ENCODE measurements at places on chromosomes 6 and 20. TPM values are rescaled to one million over a fixed set of nuclear protein-coding genes. Genes with fewer than 3 reads are reported as not detected.

TBP gene
- total RNA-seq, result 15.5 TPM

MACROD2 gene
- 0.51 TPM for total RNA-seq

TULP1 gene
- total RNA-seq, result not detected

SAMD5 gene
- 1.5 TPM for total RNA-seq

FKBP5 gene
- 16.5 TPM for total RNA-seq

KCNK5 gene
- total RNA-seq, result 2.8 TPM

TGM3 gene
- total RNA-seq, result not detected

LPA gene
- not detected for total RNA-seq

FOXC1 gene
- 18.6 TPM for total RNA-seq

RIMS1 gene
- 0.58 TPM for total RNA-seq

CAP2 gene
- total RNA-seq, result 5.5 TPM

NRSN1 gene
- not detected for total RNA-seq

ENPP5 gene
- 1.5 TPM for total RNA-seq

COL9A1 gene
- not detected for total RNA-seq

ADGB gene
- total RNA-seq, result not detected

PPP1R3G gene
- total RNA-seq, result 0.94 TPM

TRAPPC3L gene
- not detected for total RNA-seq

GDAP1L1 gene
- not detected for total RNA-seq

DOK5 gene
- 1.9 TPM for total RNA-seq

GJA1 gene
- 165 TPM for total RNA-seq

UCKL1 gene
- total RNA-seq, result 35.7 TPM

SLC17A3 gene
- not detected for total RNA-seq

F13A1 gene
- 5.4 TPM for total RNA-seq

ADIG gene
- total RNA-seq, result not detected

TRIM31 gene
- total RNA-seq, result not detected

TLDC2 gene
- 1.1 TPM for total RNA-seq

UBE2C gene
- total RNA-seq, result 447 TPM

SOX12 gene
- 7.9 TPM for total RNA-seq

DLL1 gene
- total RNA-seq, result 1.7 TPM

Measured in epithelial cell of proximal tubule (primary cell).